ENCODE measurements at places on chromosomes 7 and 10.

DNA sequence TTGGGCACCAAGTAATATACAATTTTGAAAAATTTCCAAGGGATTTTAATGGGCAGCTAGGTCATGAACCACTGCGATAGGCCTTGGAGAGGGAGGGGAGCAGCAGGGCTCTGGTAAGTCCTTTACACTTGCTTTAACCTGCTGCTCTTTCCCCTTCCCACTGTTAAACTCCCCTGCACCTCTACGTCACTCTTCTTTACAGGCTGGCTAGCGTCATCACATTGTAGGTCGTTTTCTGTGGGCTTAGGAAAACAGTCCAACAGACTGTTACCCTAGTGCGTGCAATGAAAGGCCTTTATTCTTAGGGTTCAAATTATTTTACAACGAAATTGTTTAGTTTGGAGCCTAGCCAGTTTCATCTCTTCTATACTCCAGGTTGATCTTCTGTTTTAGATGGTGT, 235.7 kb downstream of the AUTS2 start:
- DNase-seq: no peak

- no peak for DNase-seq
These were observed 648.8 kb downstream of the ARL4A start for GRCh38 chr7:13336227-13336626.

- no peak for DNase-seq
These were observed 46.0 kb downstream of the GBF1 start for GRCh38 chr10:102291221-102291905.

- no peak for DNase-seq
These were observed 251.5 kb downstream of the LRMDA start for GRCh38 chr10:75682649-75683557.

GRCh38 chr10:80070057-80070456, 8.4 kb upstream of the TMEM254 start:
- DNase-seq: no peak

DNA sequence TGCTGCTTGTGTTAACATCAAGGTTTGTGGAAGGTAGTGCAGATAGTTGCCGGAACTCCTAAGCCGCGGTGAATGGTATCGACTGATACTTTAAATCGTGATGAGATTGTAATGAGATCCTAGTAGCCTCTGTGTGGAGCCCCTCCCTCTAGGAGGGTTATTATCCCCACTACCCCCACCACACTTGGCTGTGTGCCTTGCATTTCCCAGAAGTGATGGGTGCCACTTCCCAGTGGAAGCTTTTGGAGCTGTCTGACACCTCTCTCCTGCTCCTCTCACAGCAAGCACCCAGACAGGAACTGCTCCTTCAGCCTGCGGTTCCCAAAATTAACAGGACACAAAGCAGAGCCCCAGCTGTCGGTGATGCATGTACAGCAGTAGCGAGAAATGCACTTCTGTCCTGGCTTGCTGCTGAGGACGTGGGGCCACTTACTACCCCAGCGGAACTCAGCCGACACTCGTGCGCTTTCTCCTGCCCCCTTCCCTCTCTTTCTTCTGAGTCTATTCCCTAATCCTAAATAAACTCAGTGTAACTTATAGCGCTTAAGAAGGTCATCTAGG, 52.5 kb downstream of the PRKAG2 start:
- no peak for DNase-seq

DNA sequence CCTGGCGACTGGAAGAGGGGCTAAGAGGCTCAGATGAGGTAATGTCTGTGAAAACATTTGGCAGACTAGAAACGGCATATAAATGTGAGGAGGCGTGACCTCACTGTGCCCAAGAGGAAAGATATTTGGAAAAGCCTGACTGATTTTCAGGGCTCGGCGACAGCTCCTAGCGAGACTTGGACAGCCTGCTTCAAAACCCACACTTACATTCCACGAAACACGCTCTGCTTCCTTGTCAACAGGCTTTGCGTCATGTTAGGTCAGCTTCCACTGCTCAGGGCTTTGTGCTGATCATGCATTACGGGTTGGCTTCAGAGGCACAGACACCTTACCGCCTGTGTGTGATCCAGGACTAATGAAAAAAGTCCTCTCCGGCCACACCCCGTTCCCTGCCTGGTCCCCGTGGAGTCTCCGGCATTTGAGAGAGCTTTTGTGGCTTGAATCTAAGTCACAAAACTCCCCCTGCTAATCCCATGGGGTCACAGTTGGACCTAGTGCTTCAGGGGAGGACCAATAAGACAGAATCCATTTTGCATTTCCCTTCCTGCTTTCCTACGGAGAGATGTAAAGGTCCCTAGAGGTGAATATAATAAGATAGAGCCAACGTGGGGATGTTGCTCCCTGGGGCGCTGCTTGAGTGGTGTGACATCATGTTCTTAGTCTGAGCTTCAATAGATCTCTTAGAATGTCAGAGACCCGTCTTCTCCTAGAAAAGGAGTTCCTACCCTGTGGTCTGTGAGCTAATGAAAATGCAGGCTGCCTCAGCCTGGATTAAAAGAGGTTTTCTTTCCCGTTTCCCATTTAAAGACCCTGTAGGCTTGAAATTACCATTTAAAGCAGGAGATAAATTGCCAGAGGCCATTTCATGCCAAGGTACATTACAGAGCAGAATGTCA, 25.5 kb downstream of the FGFBP3 start:
- peak; percentile 15 for DNase-seq

GRCh38 chr10:74967911-74968666, 141.7 kb downstream of the KAT6B start:
- no peak for DNase-seq

GRCh38 chr7:7662527-7662926, 22.0 kb downstream of the UMAD1 start:
- DNase-seq: no peak

DNA sequence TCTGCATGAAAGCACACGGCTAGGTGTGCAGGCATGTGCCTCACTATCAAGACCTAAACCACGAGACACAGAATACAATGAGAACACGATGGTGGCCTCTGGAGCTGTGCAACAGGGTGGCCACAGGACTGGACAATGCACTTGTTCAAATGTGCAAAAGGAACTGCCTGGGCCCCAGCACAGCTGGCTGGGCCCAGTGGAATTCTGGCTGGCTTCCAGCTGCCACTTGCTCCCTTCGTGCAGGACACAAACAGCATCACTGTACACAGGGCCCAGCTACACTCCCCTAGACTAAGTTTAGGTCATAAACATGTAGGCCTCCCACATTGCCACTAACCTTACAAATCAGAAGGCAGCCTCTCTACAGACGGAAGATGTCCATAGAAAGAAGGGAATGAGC, 23.4 kb downstream of the DOCK4 start:
- no peak for DNase-seq

DNA sequence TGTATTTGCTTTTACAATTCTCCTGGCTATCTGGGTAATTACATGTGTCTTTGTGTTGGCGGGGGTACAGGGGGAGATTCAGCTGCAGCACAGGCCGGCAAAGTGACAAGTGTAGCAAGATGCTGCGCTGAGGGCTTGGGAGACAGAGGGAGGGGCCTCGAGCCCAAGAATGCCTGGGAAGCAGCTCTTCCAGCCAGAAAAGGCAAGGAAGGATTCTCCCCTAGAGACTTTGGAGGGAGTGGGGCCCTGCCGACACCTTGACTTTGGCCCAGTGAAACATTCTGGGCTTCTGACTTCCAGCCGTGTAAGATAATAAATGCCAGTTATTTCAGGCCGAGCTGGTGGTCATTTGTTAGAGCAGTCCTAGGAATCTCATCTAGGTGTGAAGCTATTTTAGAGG, 7.2 kb upstream of the REPIN1 start:
- DNase-seq: no peak

- no peak for DNase-seq
These were observed 969.6 kb downstream of the LRMDA start for GRCh38 chr10:76401006-76401405.

DNA sequence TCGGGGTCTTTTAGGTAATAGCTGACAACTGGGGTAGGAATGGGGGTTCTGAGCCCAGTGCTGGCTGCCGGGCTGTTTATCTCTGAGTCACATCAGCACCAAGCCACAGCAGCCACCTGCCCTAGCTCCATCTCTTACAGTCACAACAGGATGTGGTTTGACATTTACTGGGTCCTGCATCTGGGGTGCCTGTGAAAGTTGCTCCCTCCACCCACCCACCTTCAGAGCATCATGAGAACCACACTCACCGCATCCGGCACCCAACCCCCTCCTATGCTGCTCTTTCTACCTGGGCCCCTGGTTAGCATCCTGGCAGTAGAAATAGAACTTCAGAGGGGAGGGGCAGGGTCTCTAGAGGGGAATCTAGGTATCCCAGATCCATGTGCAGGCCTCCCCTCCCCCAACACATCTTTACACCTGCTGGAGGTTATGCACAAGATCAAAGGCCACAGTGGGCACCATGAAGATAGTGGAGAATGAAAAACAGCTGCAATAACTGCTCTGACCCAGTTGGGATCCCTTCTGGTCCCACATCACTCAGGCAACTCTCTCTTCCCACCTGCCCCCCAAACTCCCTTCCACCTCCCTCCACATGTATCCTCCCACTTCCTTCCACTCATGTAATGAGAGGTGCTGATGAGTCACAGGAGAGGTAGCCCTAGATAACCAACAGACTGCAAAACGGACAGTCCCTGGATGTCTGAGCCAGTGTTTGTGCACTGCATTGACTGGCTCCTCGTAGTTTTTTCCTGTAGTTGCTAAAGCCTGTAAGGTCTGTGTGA, 38.2 kb downstream of the PRSS2 start:
- no peak for DNase-seq

GRCh38 chr7:44534501-44534900, 6.6 kb downstream of the NPC1L1 start:
- peak; percentile 86 for DNase-seq

GRCh38 chr10:31319602-31320549, 860 bp downstream of the ZEB1 start:
- DNase-seq: peak; percentile 77

GRCh38 chr10:12656518-12657142, 307.3 kb downstream of the CAMK1D start:
- peak; percentile 53 for DNase-seq

GRCh38 chr10:99859585-99859984, 77.1 kb downstream of the ABCC2 start:
- DNase-seq: peak; percentile 49

GRCh38 chr7:130379921-130380860, at the start of gene CPA1:
Gene CPA1 (plus strand): TSS chr7:130380494. CDS start chr7:130380521, 27 bp downstream.
- no peak for DNase-seq

GRCh38 chr10:95558593-95559320, 2.4 kb downstream of the SORBS1 start:
- DNase-seq: no peak

GRCh38 chr7:133727476-133728214, 399.5 kb upstream of the LRGUK start:
- no peak for DNase-seq

DNA sequence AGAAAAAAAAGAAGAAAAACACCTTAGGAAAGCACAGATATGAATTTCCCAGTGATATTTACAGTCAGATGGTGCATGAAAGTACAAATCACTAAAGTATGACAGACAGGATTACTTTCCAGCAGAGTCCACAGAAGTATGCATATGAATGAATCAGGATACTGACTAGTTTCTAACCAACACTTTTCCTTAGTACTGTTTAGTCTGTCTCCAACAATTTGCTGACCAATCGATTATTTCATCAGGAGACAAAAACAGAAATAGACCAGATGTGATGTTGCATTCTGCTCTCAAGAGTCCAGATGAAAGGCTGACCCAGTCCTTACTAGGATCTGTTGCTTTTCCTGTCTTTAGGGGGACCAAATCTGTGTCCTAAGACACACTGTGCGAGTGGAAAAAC, 14.6 kb downstream of the SLC35B4 start:
- DNase-seq: no peak

DNA sequence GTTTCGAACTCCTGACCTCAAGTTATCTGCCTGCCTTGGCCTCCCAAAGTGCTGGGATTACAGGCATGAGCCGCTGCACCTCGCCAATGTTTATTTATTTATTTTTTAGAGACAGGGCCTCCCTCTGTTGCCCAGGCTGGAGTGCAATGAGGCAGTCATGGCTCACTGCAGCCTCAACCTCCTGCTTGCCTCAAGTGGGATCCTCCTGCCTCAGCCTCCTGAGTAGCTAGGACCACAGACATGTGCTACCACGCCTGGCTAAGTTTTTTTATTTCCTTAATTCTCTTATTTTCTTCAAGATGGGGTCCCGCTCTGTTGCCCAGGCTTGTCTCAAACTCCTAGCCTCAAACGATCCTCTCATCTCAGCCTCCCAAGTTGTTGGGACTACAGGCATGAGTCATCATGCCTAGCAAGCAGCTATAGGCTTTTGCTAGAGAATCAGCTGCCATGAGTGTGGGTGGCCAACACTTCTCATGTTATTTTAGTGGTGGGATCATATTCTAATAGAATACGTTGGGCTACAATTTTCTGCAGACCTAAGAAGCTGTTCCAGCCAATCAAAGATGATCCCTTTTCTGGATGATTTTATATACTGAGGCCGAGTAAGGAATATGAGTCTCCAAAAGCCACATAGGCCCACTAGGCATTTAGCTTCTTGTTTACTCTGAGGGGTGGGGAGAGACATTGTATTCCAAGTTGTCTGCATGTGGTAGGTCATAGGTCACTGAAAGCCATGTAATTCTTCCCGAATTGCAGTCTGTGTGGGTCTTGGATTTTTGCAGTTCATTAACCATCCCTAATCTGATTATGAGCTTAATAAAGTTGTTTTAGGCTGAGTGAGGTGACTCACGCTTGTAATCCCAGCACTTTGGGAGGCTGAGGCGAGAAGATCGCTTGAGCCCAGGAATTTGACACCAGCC, 7.6 kb upstream of the TMEM248 start:
- no peak for DNase-seq

DNA sequence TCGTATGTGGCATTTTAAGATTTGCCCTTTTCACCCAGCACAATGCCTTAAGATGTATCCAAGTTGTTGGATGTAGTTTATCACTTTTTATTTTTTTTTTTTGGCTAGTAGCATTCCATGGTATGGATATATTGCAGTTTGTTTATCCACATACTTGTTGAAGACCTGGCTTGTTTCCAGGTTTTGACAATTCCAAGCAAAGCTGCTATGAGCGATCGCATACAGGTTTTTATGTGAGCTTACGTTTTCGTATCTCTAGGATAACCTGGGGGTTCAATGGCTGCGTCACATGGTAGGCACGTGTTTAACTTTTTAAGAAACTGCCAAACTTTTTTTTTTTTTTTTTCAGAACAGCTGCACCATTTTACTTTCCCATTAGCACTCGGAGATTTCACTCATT, 32.2 kb downstream of the BAIAP2L1 start:
- no peak for DNase-seq

GRCh38 chr10:104630731-104631130, 10.4 kb upstream of the SORCS3 start:
- DNase-seq: no peak

- no peak for DNase-seq
These were observed 114.5 kb downstream of the INSYN2A start for GRCh38 chr10:127081851-127082345.

DNA sequence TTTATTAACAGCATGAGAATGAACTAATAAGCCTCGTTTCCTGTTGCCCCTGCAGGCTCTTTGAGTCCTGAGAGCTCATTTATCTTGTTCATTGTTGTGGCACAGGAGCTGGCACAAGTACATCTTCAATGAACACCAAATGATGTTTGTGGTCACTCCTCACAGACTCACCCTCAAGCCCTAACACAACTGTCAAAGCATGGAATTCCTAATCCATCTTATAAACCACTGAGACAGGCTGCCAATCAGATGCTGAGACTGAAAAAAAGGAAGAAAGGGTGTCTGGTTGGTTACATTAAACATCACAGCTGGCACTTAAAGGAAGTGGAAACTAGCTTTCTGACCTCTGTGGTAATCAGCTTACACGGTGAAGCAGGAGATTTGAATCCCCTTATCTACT, 7.7 kb upstream of the CCDC172 start:
- no peak for DNase-seq
